ENCODE measurements at places on chromosomes 1 and 21.

- DNase-seq = no peak
Observed at GRCh38 chr1:920010-920409, 3.7 kb upstream of the SAMD11 start.

DNA sequence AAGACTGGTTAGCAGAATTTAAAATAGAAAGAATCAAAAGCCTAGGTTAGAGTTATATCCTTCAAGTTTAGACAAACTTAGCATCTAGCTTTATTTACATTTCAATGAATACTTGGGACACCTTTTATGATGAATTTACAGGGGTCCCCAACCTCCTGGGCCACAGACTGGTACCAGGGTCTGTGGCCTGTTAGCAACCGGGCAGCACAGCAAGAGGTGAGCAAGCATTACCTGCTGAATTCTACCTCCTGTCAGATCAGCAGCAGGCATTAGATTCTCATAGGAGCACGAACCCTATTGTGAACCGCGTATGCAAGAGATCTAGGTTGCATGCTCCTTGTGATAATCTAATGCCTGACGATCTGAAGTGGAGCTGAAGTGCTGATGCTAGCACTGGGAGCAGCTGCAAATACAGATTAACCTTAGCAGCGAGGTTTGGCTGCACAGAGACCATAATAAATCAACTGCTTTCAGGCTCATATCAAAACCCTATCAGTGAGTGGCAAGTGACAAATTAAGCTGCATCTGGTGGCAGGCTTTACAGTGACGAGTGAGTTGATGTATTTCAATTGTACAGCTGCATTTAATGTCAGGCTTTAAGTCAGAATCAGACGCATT lies 82.0 kb downstream of the UCHL5 start:
- DNase-seq = no peak

- no peak for DNase-seq
Observed at GRCh38 chr1:22296701-22297591, 154.0 kb upstream of the WNT4 start.

DNA sequence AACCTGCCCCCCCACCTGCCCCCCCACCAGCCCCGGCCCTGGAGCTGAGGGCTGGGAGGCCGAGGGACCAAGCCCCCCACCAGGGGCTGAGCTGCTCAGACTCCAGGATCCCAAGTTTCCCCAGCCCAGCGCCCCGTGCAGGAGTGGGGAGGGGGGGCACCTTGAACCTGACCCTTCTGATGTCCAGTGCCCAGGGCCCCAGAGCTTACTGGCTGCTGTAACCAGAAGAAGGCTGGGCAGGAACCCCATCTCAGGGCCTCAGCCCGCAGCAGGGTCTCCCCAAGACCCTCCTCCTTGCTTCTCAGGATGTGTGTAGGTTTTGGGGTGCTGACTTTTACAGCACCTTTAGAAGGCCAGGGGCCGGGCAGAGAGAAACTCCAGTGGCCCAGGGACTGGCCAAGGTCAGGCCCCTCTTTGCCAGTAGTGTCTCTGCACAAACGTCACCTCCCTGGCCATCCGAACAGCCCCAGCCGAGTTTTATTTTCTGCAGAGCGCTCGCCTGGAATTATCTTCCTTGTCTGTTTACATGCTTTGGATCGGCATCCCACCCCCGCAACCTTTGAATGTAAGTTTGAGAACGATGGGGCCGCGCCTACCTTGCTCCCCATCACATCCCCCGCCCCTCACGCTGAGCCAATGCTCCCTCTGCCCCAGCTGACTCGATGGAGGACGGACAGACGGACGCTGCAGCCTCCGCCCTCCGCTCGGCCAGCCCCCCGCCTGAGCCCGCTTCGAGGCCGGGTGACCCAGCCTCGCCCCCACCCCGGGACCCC lies 70.1 kb upstream of the CASZ1 start:
- DNase-seq = no peak

DNA sequence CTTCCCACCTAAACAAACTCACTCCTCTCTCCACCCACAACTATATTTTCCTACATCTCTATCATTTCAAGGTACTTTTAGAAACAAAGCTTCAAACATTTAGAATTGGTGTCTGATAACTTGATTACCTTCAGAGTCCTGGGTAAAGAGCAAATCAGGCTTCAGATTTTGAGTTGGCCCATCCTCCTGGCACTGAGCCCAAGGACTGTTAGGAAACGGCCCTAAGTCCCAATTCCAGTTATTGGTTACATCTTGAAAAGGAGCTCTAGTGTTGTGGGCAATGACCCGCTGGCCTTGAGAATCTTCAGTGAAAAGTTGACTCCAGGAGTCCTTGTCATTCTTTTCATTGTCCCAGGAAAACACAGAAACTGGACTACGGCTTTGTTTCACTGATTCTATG lies 15.1 kb downstream of the MTFR1L start:
- no peak for DNase-seq

- no peak for DNase-seq
Observed at GRCh38 chr1:188615321-188615720, 1786.6 kb downstream of the PLA2G4A start.

- no peak for DNase-seq
Observed at GRCh38 chr1:156709757-156710489, 4.5 kb upstream of the CRABP2 start.

DNA sequence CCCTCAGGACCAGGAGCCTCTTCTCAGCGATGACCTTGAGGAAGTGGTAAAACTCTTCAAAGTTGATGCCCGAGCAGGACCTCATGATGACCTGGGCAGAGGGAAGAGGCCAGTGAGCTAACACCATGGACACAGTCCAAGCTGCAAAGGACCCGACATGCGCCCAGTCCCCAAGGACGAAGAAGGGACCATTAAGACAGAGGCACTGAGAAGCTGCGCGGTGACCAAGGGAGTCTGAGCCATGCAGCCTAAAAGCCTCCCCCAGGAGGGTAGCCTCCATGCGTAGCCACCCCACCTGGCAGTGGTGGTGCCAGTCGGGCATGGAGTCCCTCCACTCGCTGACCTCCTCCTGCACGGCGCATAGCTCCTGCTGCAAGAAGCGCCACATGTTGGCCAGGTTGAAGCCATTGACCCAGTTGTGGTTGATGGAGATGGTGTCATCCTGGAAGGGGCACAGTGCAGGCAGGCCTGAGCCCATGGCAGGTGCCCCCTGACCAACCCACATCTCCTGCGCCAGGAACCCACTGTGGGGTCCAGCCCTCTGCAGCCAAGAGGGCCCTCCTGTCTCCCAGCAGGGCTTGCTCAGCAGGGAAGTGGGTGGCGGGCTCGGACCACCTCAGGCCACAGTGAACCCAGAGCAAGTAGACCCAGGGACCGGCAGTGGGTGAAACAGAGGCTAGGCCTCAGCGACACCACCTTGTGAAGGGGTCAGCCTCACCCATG lies 2.4 kb downstream of the JMJD4 start:
- DNase-seq = no peak

DNA sequence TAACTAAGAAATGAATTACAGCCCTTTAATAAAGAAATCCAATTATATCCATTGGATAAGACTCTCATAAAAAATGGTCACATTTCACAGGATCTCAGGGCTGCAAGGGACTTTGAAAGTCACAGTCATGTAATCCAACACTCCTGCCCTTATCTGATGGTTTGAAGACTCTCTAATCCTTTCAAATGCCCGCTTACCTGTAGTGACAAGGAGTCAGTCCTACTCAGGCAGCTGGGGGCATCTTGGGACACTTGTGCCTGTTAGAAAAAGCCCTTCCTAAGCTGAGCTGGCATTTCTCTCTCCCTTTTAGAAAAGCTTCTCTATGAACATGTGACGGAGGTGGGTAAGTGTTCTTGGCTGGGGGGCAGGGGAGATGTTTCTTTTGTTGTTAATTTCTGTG lies 11.0 kb upstream of the ZNF691 start:
- DNase-seq = no peak

DNA sequence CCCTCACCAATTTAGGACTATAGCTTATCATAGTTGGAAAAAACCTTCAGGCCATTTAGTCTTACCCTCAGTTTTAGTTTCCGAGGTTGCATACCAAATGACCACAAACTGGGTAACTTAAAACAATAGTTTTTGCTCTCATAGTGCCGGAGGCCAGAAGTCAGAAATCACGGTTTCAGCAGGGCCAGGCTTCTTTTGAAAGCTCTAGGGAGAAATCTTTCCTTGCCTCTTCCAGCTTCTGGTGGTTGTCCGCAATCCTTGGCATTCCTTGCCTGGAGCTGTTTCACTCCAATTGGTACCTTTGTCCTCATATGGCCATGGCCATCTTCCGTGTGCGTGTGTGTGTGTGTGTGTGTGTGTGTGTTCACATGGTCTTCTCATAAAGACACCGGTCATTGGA lies 12.4 kb upstream of the PLXNA2 start:
- DNase-seq = no peak

DNA sequence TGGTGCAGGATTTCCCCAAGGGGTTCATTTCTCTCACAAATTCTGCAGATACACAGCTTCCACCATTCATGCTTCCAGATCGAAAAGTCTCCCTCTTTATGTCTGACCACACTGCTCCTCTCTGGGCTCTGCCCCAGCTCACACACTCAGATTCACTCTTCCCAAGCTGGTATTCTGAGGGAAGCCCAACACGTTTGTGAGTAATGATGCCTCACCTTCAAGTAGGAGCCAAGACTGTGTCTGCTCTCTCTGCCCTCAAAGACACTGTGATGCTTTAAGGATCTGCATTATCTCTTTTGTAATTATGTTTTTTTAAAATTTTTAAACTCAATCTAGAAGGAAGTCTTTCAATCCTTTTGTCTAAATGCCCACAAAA lies 19.8 kb downstream of the PRAMEF11 start:
- DNase-seq = no peak

- DNase-seq = no peak
Observed at GRCh38 chr1:229563701-229564100, 5.2 kb upstream of the ABCB10 start.

GRCh38 chr1:196183941-196184340 lies 424.3 kb downstream of the KCNT2 start:
- no peak for DNase-seq

- no peak for DNase-seq
Observed at GRCh38 chr1:196732526-196732925, 42.1 kb upstream of the CFHR3 start.
